Non-pigmented ciliary epithelial cell (primary cell): ENCODE measurements at places on chromosomes 1 and 21.

DNA sequence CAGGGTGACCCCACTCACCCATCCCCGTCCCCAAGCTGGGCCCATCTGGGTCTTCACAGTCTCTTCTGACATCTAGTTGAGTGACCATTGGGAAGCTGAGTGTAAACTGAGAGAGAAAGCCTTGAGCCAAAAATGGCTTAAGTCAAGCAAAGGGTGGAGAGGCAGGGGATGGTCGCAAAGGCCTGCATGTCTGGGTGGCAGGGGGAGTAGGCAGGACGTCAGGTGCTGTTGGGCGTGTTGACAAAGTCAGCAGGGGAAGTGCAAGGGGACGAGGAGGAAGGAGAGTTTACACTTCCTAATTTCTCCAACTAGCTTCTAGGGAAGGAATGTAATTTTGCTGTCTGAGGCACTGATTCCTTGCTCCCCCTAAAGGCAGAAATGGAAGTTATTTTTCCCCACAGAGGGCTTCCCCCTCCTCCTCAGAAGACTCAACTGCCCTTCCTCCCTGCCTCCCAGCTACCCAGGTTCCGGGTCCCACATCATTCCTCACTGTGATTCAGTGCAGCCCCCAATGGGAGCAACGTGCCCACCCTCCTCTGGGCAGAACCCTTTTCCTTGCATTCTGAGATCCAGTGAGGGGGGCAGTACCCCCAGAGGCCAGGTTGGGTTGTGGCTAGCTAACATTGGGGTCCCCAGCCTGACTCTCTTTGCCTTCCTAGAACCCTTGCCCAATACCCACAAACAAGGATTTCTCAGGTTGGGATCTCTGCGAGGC is 1.2 kb upstream of the ADORA1 start:
- DNase-seq, result no peak

GRCh38 chr1:5570931-5571330 is 421.3 kb downstream of the NPHP4 start:
- no peak for DNase-seq

GRCh38 chr1:93692983-93693591 is 11.4 kb upstream of the BCAR3 start:
- no peak for DNase-seq

- no peak for DNase-seq
Measured at GRCh38 chr1:226135059-226135651, 51.4 kb downstream of the ACBD3 start.

DNA sequence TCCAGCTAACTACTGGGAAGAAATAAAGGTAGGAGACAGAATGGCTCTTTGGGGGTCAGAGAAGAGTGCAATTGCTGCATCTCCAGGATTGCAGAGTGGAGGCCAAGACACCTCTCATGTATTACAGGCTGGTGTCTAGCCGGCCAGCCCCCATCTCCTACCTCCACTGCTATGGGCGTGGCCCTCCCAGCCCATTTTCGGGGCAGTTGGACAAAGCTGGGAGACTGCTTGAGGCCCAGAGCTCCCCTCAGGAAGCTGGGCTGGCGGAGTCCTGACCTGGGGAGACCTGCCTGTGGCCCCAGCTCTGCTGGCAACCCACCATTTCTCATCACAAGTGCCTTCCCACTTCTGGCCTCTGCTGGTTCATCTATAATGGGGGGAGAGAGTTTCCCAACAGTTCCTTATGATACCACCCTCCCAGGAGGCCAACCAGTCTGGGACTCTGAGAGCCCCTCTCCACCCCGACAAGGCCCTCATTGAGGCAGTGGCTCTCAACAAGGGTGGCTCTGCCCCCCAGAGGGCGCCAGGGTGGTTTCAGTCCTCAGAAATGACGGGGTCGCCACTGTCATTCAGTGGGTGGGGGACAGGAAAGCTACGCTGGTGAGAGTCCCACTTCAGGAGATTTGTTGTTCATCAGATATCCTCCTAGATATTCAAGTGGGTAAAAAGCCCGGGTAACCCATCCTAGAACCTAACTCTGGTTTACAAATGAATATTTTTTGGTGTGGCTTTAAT is 11.5 kb downstream of the RAP1GAP start:
- DNase-seq, result no peak

GRCh38 chr1:190320952-190321351 is 156.7 kb downstream of the BRINP3 start:
- DNase-seq, result peak; percentile 30

DNA sequence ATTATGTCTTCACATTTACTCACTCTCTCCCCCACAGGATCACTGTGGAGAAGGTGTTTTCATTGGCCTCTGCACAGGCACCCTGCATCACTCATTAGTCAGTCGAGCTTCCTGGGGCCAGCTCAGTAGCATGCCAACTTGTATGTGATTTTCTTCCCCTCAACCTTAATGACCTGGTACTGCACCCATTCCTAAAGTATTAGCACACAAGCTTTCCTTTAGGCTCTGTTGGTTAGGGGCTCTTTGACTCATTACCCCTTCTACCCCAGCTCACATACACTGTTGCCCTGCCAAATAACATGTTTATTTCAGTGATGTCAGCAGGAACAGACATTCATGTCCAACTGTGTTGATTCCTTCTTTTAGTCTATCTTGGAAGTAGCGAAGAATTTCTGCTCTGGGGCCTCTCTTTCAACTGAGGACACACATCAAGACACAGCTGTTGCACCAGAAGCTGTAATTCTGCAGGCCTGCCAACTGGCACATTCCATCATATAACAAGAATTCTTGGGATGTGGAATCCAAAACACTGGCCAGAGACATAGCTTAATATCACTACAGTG is 603.5 kb upstream of the ADAMTS5 start:
- DNase-seq, result peak; percentile 85

DNA sequence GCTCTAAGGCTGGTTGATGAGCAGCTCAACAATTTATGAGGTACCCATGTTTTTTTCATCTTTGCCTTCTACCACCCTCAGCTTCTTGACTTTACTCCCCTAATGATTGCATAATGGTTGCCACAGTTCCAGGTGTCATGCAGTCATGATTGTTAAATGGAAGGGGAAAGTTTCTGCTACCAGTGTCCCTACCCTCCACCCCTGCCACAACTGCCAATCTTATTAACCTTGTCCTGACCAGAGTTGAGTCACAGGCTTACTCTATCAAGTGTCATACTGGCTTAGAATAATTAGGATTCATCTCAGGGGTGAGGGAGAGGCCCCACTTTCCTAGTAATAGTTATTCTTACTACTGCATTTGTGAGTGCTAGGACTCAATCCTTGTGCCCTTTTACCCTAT is 7.9 kb upstream of the FUBP1 start:
- no peak for DNase-seq

DNA sequence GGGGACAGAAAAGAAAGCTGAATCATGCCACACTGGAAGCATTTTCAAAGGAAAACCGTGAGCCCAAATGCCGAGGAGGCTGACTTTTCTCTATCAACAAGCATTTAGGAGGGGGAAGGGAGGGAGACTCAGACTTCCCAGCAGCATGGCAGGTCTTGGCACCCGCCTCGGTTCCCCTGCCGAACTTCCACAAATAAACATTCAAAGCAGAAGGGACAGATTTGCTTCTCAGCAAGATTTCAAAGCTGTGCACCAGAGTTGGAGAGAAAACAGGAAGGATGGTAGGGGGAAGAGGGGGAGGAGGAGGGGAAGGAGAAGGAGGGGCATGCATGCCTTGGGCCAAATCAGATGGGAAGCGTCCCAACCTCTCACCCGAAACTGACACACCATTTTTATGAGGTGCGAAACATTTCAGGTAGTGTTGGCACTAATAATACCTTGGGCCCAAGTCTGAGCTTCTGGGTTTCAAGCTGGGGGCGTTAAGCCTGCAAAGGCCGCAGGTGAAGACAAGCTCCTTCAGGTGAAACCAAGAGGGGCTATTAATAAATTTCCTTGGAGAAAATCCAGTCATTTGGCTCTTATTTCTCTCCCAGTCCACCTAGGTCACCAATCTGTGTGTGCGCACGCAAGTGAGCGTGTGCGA is 26.4 kb downstream of the ABCA4 start:
- no peak for DNase-seq

DNA sequence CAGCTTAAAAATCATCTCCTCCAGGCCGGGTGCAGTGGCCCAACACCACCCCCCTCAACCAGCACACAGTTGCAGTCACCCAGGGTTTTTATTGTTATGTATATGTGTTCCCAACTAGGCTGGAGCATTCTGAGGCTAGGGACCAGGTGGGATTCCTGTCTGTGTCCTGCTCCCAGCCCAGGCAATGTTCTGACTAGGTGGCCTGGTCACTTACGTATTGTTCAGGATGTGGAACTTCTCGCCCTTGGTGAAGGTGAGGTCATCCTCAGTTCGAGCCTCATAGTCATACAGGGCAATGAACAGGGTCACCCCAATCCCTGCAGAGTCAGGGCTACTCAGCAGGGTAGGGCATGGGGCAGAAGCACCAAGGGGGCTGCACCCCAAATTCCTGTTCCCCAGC is 12.2 kb downstream of the FGR start:
- DNase-seq, result no peak

DNA sequence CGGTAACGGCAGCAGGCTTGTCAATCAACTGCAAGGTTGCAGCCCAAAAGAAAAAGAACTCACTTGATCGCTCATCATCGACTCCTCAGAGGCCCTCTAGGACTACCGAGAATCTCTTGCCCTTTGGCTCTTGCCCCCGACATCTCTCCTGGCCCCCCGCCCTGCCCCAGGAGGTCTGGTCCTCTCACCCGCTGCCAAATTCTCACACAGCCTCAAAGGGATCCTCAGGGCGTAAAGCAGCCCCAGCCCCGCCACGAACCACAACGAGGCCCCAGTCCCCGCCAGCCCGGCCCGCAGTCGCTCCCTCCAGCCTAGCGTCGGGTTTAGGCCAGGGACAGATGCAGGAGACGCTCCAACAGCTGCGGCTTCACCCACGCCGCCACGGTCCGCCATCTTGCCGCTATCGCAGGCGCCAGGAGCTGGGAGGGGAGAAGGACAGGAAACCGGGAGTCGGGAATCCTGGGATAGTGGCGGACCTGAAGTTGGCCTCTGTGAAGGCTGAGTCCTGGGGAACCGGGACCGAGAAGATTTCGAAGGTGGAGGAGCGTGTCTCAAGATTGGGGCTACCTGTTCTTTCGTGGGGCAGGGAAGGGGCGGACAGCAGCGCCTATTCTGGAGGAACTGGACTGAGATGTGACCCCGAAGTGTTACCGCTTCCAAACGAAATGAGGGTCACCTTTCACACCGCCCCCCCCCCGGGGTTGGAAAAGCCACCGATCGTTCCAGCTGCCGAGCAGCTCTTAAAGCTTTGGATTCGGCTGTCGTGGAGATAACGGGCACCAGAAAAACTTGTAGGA is at the start of gene ST7L:
TSS of gene ST7L (minus strand) at position 421 of the 797 bp plus-strand sequence. CDS start at position 393, 28 bp downstream.
- no peak for DNase-seq

- no peak for DNase-seq
Measured at GRCh38 chr1:113256348-113256729, 134.0 kb upstream of the MAGI3 start.

DNA sequence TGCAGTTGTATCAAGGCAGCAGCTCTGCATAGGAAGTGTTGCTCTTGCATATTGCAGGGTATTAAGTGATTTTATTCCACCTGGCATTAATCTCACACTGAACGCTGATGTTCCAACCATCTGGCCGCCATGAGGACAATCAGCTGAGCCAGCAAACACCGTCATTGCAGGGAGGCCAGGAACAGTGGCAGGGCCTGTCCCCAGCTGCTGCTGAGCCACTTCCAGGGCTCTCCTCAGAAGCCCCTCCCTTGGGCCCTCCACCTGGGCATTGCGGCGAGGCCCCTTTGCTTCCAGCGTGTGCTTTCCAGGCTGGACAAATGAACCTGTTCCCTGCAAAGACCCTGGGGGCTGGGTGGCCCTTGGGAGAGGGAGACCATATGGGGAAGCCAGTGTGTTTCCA is 171.6 kb upstream of the C1orf174 start:
- DNase-seq, result no peak

GRCh38 chr1:231841616-231842344 is 215.2 kb downstream of the DISC1 start:
- no peak for DNase-seq

GRCh38 chr1:198856601-198857000 is 217.8 kb downstream of the PTPRC start:
- DNase-seq, result no peak

- DNase-seq, result no peak
Measured at GRCh38 chr1:29235955-29236711, at the start of gene PTPRU. TSS of gene PTPRU (plus strand) at chr1:29236522. CDS start at chr1:29236645, 123 bp downstream.

- DNase-seq, result peak; percentile 81
Measured at GRCh38 chr1:32939655-32940371, 24.8 kb downstream of the RNF19B start.

DNA sequence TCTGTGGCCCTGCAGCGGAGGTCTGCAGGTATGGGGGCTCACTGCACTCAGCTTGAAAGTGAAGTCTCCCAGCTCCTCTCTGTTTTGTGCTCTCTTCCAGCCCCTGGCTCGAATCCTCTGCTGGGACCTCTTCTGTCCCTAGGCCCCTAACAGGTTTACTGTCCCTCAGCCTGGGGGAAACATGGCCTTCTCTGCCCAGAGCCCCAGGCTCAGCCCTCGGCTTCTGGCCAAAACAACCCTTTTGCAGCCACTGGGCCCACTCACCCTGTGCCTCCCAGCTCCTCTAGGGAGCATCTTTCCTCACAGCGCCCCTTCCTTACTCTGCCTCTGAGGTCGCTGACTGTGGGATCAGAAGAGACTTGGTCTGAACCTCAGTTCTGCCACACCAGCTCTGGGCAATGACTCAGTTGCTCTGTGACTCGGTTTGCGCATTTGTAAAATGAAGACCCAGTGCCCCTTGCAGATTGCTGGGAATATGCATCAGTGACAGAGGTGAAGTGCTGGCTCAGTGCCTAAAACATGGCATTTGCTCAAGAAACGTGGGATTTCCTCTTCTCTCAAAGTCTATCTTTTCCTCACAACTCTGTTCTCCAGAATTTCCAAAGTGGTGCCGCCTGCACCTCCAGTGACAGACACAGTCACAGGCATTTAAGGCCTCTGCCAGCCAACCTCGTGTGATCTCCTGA is 26.5 kb upstream of the TENT5C start:
- no peak for DNase-seq

DNA sequence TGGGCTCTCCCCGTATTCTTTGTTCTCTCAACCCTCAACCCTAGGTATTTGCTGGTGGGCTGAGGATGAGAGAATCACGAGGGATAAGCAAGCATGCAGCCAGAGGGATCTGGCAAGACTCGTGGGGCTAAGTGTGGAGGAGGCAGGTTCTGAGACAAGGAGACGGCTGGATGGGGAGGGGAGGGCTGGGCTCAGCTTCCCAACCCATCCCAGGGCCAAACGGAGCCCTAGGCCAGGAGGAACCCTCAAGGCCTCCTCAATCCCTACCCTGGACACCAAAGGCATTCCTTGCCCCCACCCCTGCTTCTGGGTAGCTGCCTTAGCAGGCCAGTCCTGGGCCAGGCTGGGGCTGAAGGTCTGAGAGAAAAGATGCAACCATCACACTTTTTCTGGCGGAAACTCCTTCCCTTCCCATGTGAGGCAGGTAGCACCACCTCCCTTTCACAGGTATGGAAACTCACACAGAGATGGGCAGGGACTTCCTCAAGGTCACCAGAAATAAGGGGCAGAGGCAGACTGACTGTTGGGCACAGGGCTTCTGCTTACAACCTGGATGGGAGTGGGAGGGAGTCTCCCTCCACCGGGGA is 6.2 kb downstream of the MEF2D start:
- DNase-seq, result no peak
